Activated T-cell treated with anti-CD3 and anti-CD28 coated beads, Interleukin-2, amount 50 U/mL, for 48 hours (primary cell): ENCODE measurements at places on chromosomes 13 and 19.

GRCh38 chr13:101434486-101434885, 18.0 kb upstream of the ITGBL1 start:
- DNase-seq: no peak

DNA sequence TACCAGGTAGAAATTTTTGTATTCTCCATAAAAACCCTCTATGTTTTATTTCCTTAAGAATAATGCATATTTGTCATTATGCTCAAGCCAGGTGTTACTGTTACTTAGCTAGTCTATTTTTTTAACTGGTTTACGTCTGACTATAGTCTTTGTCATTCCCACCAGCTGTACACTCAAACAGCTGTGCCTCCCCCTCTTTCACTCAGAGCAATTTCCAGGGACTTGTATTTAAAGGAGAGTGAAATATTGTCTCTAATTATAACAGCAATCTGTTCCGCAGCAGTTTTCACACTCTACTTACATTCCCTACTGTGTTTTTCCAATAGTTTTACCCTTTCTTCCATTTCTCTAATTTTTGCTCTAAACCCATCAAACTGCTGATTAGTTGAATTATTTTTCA, 813.6 kb upstream of the MIR17HG start:
- DNase-seq: no peak

DNA sequence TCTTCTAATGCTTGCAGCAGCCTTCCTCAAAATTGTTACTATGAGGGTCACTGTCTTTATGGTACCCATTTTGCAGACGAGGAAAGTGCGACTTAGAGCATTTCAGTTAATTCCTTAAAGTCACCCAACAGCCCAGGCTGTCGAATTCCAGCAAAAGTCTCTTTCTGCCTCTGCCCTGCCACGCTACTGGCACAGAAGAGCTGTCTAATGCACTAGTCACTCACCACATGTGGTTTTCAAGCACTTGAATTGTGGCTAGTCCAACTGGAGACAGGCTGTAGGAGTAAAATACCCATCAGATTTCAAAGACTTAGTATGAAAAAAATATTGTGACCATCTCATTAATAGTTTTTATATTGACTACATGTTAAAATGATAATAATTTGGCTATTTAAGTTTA, 1.7 kb downstream of the FPR1 start:
- DNase-seq: no peak

DNA sequence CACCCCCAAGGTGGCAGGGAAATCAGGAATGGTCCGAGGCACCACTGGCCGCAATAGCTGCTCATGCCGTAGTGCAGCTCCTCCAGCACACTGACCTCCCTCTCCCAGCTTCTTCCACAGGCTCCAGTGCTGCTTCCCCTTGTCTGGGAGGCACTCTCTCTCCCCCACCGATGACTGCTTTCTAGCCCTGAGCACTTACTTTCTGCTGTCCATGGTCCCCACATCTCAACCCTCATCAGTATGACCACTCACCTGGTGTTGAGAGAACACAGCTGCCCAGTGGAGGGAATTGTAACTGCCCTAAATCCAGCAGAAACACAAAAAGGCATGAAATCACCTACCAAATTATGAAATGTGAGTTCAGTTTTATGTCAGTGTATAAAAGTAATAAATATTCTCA, 28.9 kb upstream of the TPP2 start:
- DNase-seq: no peak

DNA sequence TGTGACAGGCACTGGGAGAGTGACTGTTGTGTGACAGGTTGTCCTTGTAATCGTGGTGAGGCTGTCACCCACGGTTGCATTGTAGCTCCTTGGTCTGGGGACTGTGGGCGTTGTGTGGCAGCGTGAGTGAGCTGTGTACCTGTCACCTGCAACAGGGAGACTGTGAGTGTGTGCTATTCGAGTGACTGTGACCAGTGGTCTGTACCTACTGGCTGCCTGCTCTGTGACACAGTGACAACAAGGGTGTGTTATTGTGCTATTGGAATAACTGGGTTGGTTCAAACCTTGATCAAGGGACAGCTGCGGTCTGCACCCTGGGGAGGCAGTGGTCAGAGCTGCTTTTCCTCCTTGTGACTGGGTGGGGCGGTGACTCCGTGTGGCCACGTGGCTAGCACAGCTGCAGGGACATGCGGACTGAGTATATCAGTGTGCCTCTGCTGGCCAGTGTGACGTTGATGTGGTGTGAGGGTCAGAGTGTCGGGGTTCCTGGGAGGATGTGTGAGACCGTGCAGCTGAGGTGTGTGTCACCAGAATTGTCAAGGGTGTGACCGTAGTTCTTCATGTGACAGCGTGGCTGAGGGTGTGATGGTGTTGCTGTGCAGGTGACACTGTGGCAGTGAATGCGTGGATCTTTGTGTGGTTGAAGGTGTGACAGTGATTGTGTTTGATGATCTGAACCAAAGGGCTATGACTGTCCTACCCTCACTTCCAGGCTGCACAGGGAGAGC, 10.1 kb upstream of the NFIX start:
- no peak for DNase-seq

- DNase-seq: no peak
These were observed at the start of gene CEACAM19 for GRCh38 chr19:44671400-44671799. TSS of gene CEACAM19 (plus strand) at chr19:44671482. CDS start at chr19:44671932, 450 bp downstream.

DNA sequence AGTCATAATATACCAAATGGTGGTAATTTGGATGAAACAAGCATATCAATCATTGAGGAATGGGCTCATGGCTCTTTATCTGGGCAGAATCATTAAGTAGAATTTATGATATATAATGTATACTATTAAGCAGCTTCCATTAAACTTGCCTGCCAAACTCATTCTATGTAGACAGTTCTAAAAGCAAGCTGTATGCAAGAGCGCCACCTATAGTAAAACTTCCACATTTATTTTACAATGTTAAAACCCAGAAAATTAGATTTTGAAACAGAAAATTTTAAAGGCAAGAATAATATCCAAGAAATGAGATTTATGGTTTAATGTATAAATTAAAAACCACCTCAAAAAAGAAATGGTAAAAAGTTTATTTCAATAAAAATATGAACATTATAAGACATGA, 161.5 kb downstream of the MZT1 start:
- no peak for DNase-seq
